ENCODE measurements at places on chromosomes 7 and 10. TPM values are rescaled to one million over a fixed set of nuclear protein-coding genes. Genes with fewer than 3 reads are reported as not detected.

DNA sequence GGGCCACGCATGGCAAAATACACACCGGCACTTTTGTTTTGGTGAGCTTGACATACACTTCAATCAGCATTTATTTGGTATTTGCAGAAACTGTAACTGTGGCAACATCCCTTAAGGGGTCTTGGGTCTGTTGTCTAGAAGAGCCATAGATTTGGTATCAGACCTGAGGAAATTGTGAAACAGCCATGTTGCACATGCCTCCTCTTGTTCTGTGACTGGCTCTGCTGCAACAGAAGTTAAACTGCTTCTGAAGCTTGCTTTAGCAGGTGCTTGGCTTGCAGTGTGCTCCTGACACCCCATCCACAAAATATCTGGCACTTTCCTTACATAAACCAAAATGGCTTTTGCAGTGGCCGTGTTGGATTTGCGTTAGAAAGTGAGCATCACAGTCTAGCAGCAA, 247.3 kb downstream of the GATA3 start:
- no peaks in the 10 kb centered on the region for H3K27me3 ChIP-seq
- no peaks in the 10 kb centered on the region for H3K36me3 ChIP-seq
- DNase-seq, result no peak

DNA sequence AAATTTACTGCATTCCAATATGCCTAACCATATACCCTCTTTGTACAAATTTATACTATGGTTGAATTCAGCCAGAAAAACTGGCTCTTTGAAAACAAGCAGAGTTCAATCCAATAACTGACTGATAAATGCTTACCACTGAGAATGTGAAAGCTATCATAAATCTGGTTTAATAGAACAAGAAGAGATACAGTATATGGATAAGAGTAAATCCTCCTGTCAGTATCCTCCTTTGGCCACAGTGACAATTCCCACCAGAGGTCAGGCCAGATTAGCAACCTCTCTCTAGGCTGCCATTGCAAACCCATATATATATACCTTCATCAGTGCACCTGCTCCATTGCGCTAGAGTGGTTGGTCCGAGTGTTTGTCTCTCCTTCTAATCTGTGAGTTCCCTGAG, 647.2 kb downstream of the GRM8 start:
- DNase-seq, result no peak
- no peak overlapping the region for H3K27ac ChIP-seq
- H3K36me3 ChIP-seq, result no peaks in the 10 kb centered on the region
- no peak overlapping the region for H3K4me3 ChIP-seq
- H3K27me3 ChIP-seq, result no peaks in the 10 kb centered on the region

DNA sequence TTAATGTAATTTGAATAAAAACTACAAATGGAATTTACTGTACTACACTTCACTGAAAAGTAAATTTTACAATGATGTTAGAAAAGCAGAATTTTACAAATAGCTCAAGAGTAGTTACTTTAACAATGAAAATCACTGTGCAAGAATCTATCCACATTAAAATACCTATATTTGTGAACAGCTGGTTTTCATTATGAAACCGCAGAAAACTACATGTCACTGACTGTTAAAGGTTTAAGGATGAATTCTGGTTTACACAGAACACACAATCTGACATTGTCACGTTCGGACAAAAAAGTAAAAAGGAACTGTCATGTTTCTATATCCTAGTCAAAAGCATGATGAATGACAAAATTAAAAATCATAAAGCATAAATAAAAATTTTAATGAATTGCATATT, 415.3 kb upstream of the PRKCQ start:
- H3K4me1 ChIP-seq, result no peaks in the 10 kb centered on the region
- H3K4me3 ChIP-seq, result no peak overlapping the region
- no peaks in the 10 kb centered on the region for H3K27me3 ChIP-seq
- DNase-seq, result no peak

The CALHM3 gene
- not detected for total RNA-seq

The ATG9B gene
- 0.40 TPM for total RNA-seq

All from ovary (tissue), 10 donors.